ENCODE measurements at places on chromosomes 7 and 10. TPM values are rescaled to one million over a fixed set of nuclear protein-coding genes. Genes with fewer than 3 reads are reported as not detected.

Gene CFAP58
- 0.34 TPM for polyA plus RNA-seq

Gene POMZP3
- 22.6 TPM for polyA plus RNA-seq

DNA sequence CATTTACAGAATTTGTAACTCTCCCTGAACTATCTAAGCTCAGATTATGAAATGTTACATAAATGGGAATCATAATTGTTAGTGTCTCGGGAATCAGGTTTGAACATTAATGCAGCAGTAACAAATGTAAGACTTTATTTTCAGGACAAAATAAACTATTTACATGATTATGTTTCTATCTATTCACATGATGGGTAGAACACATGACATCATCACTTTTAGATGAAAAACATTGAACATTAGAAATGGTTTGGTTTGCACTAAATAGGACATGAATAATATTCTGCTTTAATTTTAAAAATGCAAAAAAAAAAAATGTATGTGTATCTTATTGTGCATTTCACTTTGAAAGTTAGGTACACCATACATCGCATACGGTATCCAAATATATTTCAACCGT lies 745.5 kb upstream of the POT1 start:
- DNase-seq, result no peak

- DNase-seq, result no peak
Observed at GRCh38 chr10:74117738-74118137, 32.9 kb downstream of the AP3M1 start.

GRCh38 chr7:141754939-141755338 lies 9.0 kb upstream of the TAS2R3 start:
- DNase-seq, result no peak
